ENCODE measurements at places on chromosomes 3 and 15. TPM values are rescaled to one million over a fixed set of nuclear protein-coding genes. Genes with fewer than 3 reads are reported as not detected.

LXN gene
- 13.2 TPM for total RNA-seq

ZCWPW2 gene
- total RNA-seq: 4.6 TPM

GRCh38 chr3:184336547-184337398, 627 bp upstream of the FAM131A start:
- H3K36me3 ChIP-seq: peaks cover 42% of the 10 kb centered on the region
- H3K27me3 ChIP-seq: no peaks in the 10 kb centered on the region
- peaks cover 45% of the 10 kb centered on the region for H3K4me1 ChIP-seq
- DNase-seq: peak; percentile 74

GOLGA6L25 gene
- not detected for total RNA-seq

EPB42 gene
- total RNA-seq: not detected

GOLGA8J gene
- 0.54 TPM for total RNA-seq

SLC15A2 gene
- total RNA-seq: 1.4 TPM

SLC6A1 gene
- total RNA-seq: 1.4 TPM

DNA sequence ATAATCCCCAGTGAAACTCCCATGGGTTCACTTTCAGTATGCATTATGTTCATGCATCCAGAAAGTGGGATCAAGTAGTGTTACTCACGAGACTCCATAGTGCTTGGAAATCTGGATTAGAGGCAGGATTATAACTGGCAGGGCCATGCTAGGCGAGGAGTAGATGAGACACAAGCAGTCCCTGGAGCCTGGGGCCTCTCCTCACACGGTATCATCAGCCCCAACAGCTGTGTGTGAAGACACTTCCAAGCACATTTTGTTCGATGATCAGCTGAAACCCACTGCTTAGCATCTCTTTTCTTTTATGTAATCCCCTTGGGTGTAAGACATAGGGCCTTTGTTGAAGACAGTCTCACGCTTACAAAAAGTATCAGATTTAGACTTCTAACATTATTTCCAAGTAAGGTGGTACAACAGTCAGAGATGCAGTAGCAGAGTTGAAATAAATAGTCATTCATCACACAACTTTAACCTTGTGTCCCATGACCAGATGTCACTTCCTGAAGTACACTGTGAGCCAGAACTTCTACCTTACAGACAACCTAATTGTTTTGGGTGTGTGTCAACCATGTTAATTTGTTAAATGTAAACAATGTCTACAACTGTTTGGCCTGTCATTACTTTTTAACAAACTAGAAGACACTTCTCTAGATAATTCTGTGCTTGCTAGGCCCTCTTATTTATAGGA, 116.9 kb downstream of the GADL1 start:
- no peak overlapping the region for H3K27ac ChIP-seq
- H3K4me3 ChIP-seq: no peak overlapping the region
- no peaks in the 10 kb centered on the region for H3K4me1 ChIP-seq
- no peaks in the 10 kb centered on the region for H3K36me3 ChIP-seq

LMLN gene
- total RNA-seq: 7.5 TPM

PLXNB1 gene
- 65.7 TPM for total RNA-seq

DNA sequence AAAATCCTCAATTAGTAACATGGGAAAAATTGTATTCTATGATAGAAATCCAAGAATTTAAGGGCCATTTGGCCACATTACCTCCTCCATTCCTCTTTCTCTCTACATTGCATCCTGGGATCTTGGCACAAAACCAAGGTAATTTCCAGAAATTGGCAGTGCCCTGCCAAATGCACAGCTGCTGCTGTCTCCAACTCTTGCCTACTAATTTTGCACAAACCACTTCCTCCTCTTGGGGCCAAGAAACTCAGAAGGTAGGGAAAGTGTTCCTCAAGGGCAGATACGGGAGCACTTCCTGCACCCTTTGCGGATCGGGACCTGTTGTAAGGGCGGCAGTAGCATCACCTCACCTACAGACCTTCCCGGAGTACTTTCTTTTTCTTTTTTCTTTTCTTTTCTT, 57.8 kb downstream of the MAP3K13 start:
- H3K36me3 ChIP-seq: no peaks in the 10 kb centered on the region
- no peak overlapping the region for H3K27ac ChIP-seq
- no peak for DNase-seq
- no peaks in the 10 kb centered on the region for H3K27me3 ChIP-seq
- H3K4me3 ChIP-seq: no peak overlapping the region
- H3K4me1 ChIP-seq: peaks cover 5% of the 10 kb centered on the region

CCDC66 gene
- 30.0 TPM for total RNA-seq

DNA sequence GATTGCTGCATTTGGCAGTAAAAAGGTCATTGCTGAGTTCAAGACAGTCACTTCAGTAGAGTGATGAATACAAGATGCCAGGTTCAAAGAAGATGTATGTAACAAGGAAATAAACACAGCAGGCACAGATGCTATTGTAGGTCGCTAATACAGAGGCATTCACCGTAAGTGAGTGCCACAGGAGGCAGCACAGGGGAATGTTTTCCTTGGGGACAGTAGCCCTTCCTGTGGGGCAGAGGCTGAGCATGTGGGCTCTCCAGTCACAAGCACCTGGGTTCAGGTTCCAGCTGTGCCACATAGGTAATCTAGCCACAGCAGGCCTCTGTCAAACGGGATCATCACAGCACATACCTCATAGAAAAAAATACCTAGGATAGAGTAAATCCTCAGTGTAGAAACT, 86.3 kb downstream of the RSL24D1 start:
- no peak overlapping the region for H3K27ac ChIP-seq
- H3K27me3 ChIP-seq: no peaks in the 10 kb centered on the region
- no peaks in the 10 kb centered on the region for H3K36me3 ChIP-seq
- H3K4me3 ChIP-seq: no peak overlapping the region

SLC6A20 gene
- not detected for total RNA-seq

PIGB gene
- total RNA-seq: 5.3 TPM

- DNase-seq: no peak
- H3K36me3 ChIP-seq: no peaks in the 10 kb centered on the region
- H3K27ac ChIP-seq: peak overlapping the region; percentile 38
- H3K27me3 ChIP-seq: no peaks in the 10 kb centered on the region
- no peaks in the 10 kb centered on the region for H3K4me1 ChIP-seq
Observed at GRCh38 chr3:128970740-128971047, 23.2 kb downstream of the CFAP92 start.

DNA sequence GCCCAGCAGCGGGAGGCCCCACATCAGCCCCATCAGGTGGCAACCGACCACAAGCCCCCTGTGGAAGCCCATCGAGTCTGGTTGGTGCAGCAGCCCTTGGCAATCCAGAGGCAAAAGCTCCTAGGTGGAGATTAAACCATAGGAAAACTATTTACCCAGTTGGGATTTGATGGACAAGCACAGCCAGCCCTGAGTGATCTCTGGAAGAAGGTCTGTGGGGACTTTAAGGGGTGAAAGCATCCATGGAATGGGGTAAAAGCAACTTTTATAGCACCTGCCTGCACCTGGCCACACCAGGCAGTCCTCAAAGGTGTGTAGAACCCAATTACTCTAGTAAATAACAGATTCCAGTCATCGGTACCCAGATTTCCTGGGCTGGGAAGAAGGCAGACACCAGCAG, 206.3 kb downstream of the IGSF11 start:
- H3K4me3 ChIP-seq: no peak overlapping the region
- no peaks in the 10 kb centered on the region for H3K27me3 ChIP-seq
- H3K4me1 ChIP-seq: no peaks in the 10 kb centered on the region
- DNase-seq: no peak

USP50 gene
- total RNA-seq: not detected

ARL13B gene
- 13.0 TPM for total RNA-seq

- no peak for DNase-seq
- no peaks in the 10 kb centered on the region for H3K4me1 ChIP-seq
- H3K4me3 ChIP-seq: no peak overlapping the region
Observed at GRCh38 chr15:88526247-88526879, 20.1 kb downstream of the DET1 start.

SEMA4B gene
- 66.5 TPM for total RNA-seq

ARHGEF26 gene
- 48.4 TPM for total RNA-seq

DNA sequence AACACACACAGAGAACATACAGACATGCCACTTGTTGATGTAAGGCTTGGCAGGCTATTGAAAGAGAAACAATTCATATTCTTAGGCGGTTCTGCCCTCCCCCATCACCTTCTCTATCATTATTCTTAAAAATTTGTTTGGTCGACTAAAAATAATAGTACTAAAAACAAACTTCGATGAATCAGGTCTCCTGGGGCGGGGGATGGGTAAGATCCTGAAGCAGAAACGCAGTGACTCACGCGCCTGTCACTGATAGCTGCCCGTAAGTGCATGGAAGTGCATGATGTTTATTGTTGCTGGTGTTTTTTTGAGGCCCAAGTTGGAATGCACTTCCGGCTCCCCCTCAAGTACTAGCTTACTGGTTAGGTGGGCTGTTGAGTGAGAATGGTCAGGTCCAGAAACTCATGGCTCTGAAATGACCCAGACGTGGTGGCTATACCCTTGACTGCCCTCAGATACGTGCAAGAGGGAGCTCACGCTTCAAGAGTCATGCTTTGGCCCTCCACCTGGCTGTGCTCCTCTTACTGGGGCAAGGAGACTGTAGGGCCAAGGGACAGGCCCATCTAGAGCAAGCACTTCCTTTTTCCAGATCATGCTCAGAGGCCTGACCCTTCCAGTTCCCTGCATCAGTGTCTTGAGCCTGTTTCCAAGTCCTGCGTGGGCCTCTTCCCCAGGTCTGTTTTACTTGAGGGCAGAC, 10.9 kb downstream of the SMAD3 start:
- peaks cover 91% of the 10 kb centered on the region for H3K4me1 ChIP-seq
- no peaks in the 10 kb centered on the region for H3K36me3 ChIP-seq
- no peak for DNase-seq
- H3K4me3 ChIP-seq: no peak overlapping the region
- no peaks in the 10 kb centered on the region for H3K27me3 ChIP-seq

GRCh38 chr3:152835601-152836102, 721 bp downstream of the P2RY1 start:
- peak; percentile 62 for DNase-seq
- H3K27ac ChIP-seq: peak overlapping the region; percentile 74
- H3K27me3 ChIP-seq: peaks cover 14% of the 10 kb centered on the region
- H3K4me3 ChIP-seq: peak overlapping the region; percentile 58
- H3K36me3 ChIP-seq: no peaks in the 10 kb centered on the region
- no peaks in the 10 kb centered on the region for H3K4me1 ChIP-seq

WDR6 gene
- total RNA-seq: 122 TPM

GRCh38 chr3:123758081-123758564, 126.0 kb downstream of the MYLK start:
- peaks cover 47% of the 10 kb centered on the region for H3K4me1 ChIP-seq
- no peak overlapping the region for H3K4me3 ChIP-seq
- H3K36me3 ChIP-seq: no peaks in the 10 kb centered on the region
- H3K27ac ChIP-seq: no peak overlapping the region
- DNase-seq: no peak

MAPK6 gene
- total RNA-seq: 24.1 TPM

All from sigmoid colon (tissue), 7 donors.